ENCODE measurements at places on chromosomes 4 and X.
A peak's percentile ranks its signal among the peaks of the same experiment; 100 is the strongest.

- no peak for DNase-seq
These were observed 111.1 kb upstream of the TLL1 start for GRCh38 chr4:165761963-165762362.

DNA sequence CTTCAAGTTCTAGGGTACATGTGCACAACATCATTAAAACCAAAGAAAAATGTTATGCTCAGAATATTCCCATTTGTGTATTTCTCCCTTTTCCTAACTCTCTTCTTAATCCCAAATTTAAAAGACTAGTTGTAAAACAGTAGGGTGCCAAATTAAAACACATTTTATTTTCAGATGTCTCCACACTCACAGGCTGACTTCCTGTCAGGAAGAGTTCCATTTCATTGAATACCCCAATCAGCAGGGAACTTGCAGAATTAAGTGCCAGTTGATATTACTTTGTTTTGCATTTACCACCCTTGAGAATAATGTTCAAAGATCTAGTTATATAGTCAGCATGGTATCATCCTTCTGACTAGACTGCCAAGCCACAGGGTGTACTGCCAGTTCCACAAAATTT lies 207.9 kb downstream of the MAB21L2 start:
- DNase-seq = no peak

- no peak for DNase-seq
These were observed 3.6 kb downstream of the DCTD start for GRCh38 chr4:182913621-182914020.

GRCh38 chr4:143617994-143618679 lies 82.3 kb downstream of the FREM3 start:
- peak; percentile 31 for DNase-seq

- no peak for DNase-seq
These were observed 113.1 kb downstream of the ENPP6 start for GRCh38 chr4:184104419-184105101.

DNA sequence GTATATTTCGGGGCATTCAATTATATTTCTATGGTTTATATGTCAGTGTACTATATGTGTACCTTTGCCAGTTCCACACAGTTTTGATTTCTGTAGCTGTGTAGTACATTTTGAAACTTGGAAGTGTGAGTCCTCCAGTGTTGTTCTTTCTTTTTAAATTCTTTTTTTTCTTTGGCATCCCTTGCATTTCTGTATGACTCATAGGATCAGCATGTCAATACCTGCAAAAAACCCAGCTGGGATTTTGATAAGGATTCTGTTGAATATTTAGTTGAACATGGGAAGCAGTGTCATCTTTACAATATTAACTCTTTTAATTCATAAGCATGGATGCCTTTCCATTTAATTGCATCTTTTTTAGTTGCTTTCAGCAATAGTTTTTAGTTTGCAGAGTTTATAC lies 100.0 kb downstream of the SH3BGRL start:
- peak; percentile 5 for DNase-seq

DNA sequence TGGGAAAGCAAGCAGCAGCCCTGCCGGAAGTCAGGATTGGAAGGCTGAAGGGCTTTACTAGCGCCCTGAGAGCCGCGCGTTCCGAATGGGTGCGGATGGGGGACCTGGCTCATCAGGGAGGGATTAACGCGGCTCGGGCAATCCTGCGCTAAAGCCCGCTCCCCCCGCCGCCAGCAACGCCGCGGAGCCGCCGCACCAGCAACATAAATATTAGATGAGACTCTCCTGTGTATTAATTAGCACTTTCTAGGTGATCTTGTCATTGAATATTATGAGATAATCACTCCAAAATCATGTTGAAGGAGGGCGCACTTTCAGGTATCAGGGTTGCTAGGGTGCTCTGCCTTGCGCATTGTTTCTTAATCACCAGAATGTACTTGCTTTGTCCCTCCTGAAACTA lies 357.2 kb upstream of the FAM241A start:
- no peak for DNase-seq

GRCh38 chr4:85776579-85776978 lies 301.6 kb downstream of the ARHGAP24 start:
- peak; percentile 90 for DNase-seq

DNA sequence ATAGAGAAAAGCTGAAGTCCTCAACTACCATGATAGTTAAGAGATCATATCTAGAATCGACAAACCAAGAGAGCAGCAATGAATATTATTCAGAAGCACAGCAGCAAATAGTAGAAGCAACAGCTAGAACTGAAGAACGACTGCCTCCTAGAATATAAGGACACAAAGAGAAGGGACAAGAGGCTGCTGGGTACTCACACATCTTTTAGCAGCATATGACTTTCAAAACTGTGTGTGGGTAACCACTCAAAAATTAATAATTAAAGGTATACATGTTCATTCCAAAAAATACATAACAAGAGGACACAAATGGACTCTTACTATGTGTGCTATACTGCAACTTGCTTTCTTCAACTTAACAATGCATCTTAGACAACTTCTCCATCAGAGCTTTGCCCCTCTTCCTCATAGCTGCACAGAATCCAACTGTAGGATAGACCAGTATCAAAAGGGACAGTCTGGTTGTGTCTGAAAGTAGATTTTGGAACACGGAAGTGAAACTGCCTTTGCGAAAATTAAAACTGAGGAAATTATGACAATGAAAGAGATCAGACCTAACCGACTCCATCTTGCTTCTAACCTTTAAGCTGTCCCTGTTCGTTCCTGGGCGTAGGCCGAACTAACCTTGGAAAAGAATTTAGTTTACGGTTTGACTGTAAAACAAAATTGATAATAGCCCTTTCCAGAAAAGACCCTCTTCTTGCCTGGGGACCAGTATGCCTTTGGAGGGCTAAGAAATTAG lies 125.7 kb downstream of the SH3KBP1 start:
- no peak for DNase-seq

- peak; percentile 61 for DNase-seq
These were observed 5.0 kb upstream of the SDAD1 start for GRCh38 chr4:75995727-75996126.

- no peak for DNase-seq
These were observed 32.8 kb downstream of the CLDN22 start for GRCh38 chr4:183287309-183287659.

DNA sequence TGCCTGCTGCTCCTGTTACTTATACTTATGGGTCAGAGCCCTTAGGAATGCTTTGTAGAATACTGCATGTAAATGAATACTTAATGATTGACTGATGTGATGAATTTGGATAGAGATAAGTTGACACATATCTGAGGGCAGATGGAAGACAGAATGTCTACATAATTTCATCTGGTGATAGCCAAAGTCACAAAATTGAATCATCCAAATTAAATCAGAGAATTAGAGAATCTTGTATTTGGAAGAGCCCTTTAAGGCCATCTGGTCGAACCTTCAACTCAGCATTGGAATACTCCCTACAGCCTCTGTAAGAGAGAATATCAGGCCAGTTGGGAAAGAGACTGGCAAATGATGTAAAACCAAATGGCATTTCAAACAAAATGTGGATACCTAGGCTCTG lies 944.8 kb downstream of the RPA4 start:
- DNase-seq = no peak

DNA sequence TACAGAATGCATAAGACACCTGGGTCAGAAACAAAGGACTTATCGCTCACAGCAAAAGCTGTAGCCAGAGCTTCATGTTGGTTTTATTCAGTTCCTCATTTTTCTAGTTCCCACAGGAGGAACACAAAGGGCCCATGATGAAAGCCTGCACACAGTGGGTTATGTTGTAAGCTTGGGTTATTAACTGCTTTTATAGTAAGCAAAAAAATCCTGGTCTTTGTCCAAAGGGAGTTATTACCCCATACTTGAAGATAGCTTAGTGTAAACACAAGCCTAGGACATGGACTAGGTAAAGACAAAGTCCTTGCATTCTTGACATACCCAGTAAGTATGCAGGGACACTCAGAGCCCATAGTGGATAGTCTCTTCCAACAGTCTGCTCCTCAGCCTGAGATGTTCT lies 11.7 kb downstream of the BBS12 start:
- no peak for DNase-seq

DNA sequence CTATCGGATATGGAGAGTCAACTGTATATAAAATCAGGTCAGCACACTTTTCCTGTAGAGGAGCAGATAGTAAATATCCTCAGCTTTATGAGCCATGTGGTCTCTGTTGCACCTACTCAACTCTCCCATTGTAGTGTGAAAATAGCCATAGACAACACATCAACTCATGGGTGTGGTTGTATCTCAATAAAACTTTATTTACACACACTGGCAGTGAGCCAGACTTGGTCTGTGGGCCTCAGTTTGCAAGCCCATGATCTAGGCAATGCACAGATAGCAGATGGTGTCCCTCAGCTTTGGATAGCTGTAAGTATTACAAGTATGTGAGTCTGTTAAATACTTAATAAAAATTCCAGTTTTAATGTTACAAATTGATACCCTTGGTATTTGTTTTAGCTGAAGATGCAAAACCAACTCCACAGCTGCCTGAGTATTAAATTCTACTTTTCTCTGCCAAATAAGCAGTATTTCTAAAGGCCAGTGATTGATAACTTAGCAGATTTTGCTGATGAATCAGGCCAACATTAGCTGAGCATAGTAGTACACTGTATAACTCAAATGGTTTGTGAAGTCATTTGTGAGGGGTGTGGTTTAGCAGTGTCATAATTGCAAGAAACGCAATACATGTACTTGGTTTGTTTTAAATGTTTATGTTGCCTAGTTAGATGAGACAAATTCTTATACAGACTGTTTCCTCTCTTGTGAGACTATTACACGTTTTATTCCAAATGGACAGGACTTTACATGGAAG lies 87.3 kb downstream of the GPR143 start:
- DNase-seq = no peak

GRCh38 chrX:71100581-71101505 lies 5.2 kb downstream of the FOXO4 start:
- DNase-seq = no peak

DNA sequence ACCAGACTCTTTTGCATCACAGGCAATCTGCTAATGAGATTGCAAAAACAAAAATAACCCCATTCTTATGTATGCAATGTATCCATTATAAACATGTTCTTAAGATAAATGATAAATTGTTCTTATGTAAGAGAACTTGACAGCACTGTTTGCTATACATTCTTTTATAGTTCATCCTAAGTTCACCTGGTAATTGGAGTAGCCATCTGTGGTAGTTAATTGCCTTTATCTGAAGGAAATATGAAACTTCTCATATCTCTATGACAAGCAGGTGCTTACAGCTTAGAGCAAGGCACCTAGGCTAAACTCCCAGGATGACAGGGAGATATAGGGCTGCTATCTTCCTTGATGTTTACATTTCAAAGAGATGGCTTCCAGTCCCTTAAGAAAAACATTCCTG lies 21.3 kb upstream of the CLCN5 start:
- DNase-seq = no peak

DNA sequence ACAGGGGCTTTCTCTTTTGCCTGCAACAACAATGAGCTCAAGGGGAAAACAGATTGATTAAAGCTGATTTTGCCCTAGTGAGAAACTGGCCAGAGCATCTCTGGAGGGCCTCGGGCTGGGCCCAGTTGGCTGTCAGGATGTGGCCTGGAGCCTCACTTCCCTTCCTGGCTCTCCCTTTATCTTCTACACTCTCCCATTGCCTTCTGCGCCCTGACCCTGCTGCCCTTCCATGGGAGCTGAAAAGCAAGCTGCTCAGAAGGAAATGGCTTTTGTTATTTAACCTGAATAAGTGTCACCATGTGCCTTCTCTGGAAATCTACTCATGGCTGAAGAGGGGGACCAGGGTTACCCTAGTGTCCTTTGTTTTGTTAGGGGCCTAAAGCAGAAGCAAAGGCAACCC lies 43.8 kb downstream of the NHSL2 start:
- DNase-seq = no peak

GRCh38 chrX:55709735-55710134 lies 7.8 kb upstream of the RRAGB start:
- no peak for DNase-seq

GRCh38 chr4:41820473-41820872 lies 71.9 kb upstream of the PHOX2B start:
- no peak for DNase-seq

DNA sequence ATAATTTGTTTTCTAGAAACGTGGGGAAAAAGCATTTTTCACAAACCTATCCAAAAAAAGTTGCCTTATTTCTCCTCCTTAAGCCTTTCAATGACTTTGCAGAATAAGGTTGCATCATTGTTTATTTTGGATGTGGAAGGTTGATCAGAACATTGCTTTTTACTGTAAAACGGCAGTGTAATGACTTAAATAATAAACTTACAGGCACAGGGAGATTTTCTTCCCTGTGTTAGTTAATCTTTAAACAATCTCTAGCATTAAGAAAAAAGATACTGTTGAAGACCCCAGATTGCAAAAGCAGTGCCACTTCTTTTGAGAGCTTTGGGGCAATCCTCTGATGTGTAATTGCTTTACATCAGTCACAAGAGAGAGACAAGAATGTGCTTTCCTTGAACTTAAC lies 153.4 kb downstream of the ARX start:
- DNase-seq = no peak

- no peak for DNase-seq
These were observed 11.8 kb upstream of the KLHL8 start for GRCh38 chr4:87232216-87232615.

- DNase-seq = peak; percentile 54
These were observed 40.4 kb downstream of the COL4A6 start for GRCh38 chrX:108397627-108398391.

DNA sequence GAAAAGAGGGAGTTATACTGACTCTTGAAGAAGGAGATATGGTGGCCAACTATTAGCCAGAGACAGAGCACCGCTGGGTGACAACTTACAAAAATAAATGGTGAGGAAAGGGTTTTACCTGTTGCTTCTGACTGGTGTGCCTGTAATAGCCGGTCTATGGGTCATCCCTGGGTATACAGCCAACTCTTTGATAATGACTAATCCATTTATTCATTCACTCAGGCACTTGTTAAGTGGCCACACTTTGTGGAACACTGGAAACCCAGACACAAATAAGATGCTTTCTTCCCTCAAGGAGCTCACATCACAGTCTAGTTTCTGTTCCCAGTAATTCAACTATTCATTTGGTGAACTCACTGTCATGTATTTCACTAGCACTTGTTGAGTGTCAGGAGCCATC lies 13.2 kb upstream of the CAPN6 start:
- DNase-seq = no peak

- DNase-seq = no peak
These were observed 74.1 kb downstream of the WDR19 start for GRCh38 chr4:39256436-39256835.

DNA sequence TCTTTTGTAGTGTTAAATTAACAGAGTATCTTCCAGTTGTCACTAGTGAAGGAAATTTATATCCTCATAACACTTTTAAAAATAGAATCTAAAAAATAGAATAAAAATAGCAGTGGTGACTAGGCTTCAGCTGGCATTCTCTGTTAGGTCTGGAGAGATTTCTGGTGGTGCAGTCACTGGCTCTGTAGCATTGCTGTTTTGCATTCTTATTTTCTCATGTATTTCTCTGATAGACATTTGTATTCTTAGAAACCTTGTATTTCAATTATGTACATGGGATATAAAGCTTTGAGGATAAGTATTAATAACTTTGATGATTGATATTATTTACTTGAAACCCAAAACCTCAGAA lies 87.6 kb downstream of the TMEM131L start:
- DNase-seq = no peak

GRCh38 chrX:97898798-97899197 lies 1015.1 kb downstream of the RPA4 start:
- no peak for DNase-seq

GRCh38 chr4:85548116-85548515 lies 73.2 kb downstream of the ARHGAP24 start:
- no peak for DNase-seq

All from HT1080 (cell line).